Ecto neural progenitor cell (in vitro differentiated cells): ENCODE measurements at places on chromosomes 16 and 17.

DNA sequence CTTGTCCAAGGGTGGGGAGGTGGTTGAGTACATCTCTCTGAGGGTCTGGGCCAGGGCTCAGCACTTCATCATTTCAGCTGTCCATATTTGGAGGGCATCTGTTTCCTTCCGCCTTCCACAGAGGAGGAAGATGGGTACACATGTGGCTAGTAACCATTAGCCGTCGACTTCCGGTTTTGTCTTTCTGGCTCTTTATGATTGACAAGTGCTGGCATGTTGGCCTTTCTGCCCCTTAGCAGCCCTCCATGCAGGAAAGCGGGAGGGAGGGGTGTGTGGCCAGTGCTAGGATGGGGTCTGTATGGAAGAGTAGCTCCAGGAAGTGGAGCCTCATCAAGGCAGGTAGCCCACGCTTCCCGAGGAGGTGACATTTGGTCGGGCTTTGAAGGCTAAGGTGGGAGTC is 69.6 kb downstream of the RAI1 start:
- DNase-seq = no peak

- DNase-seq = no peak
Measured at GRCh38 chr16:11585460-11586377, 1.0 kb downstream of the LITAF start.

- DNase-seq = no peak
Measured at GRCh38 chr17:68577497-68577821, 23.7 kb downstream of the FAM20A start.

DNA sequence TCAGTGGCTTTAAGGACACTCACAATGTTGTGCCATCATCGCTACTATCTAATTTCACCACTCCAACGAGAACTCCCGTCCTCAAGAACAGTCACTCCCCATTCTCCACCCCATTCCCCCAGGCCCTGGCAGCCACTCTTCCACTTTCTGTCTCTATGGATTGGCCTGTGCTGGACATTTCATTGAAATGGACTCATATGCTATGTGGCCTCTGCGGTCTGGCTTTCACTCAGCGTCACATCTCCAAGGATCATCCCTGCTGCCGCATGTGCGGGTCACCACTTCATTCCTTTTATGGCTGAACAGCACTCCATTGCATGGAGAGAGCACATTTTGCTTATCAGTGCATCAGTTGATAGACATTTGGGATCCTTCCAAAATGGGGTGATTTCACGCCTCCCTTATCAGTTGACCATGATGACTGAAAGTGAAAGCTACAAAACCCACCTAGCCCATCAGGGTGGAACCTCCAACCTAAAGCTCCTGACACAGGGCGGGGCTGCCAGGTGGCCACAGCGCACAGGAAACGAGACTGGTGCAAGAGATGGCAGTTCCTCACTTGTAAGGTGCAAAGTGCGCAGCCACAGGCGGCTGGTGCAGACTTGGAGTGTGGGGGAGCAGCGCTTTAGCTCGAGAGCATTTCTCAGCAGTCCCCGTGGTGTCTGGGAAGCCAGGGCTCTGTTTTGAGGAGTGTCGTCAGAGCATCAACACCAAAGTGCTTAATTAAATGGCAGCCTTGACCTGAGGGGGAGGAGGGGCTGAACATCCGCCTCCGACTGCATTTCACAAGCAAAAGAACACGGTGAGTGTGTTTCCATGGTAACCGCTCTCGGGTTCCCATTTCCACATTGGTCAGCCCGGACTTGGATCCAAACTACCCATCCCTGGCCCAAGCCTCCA is 23.8 kb downstream of the COTL1 start:
- DNase-seq = no peak

DNA sequence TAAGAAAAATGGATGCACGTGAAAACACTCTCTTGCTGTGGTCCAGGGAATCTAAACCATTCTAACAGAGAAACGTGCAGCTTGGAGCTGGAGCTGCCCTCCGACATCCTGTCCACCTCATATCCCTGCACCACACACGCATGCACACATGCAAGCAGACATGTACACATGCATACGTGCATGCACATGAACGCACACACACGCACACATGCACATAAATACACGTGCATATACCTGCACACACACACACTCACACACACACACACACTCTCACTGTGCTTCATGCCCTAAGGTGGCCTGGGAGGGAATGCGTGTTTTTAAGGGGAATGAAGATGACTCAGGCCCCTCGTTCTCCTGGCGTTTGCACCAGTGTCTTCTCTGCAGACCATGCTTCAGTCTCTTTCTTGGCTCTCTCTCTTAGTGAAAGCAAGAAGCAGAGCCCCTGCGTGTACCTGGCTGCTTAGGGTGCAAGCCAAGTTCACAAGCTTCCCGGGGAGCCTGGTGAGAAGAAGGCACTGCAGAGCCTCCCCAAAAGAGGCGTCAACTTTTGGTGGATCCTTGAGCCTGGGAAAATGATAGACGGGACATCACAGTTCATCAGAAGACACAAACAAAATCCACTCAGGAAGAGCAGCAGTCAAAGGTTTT is 72.8 kb downstream of the GOSR1 start:
- no peak for DNase-seq

DNA sequence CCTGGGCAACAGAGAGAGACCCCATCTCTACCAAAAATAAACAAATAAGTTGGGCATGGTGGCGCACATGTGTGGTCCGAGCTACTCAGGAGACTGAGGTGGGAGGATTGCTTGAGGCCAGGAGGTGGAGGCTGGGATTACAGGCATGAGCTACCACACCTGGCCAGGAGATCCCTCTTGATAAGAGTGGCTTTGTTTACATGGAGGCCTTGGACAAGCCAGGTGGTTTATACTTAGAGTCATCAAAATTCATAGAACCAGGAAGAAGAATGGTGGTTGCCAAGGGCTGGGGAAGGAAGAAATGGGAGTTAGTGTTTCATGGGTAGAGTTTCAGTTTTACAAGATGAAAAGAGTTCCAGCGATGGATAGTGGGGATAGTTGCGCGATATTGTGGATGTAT is 8.8 kb upstream of the ZFP1 start:
- no peak for DNase-seq

DNA sequence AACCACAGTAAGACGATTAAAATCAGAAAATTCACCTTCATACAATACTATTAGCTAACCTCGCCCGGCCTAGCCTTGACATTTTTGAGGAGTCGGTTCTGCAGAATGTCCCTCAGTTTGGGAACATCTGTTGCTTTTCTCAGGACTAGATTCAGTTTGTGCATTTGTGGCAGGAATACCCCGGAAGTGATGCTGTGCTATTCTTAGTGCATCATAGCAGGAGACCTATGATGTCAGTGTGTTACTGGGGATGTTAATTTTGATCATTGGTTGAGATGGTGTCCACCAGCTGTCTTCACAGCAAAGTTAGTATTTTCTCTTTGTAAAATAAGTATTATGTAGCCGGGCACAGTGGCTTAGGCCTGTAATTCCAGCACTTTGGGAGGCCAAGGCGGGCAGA is 21.5 kb upstream of the HELZ start:
- no peak for DNase-seq

GRCh38 chr17:373613-374230 is 21.1 kb upstream of the RPH3AL start:
- no peak for DNase-seq

GRCh38 chr17:44220213-44221083 is 973 bp upstream of the UBTF start:
- DNase-seq = peak; percentile 76

DNA sequence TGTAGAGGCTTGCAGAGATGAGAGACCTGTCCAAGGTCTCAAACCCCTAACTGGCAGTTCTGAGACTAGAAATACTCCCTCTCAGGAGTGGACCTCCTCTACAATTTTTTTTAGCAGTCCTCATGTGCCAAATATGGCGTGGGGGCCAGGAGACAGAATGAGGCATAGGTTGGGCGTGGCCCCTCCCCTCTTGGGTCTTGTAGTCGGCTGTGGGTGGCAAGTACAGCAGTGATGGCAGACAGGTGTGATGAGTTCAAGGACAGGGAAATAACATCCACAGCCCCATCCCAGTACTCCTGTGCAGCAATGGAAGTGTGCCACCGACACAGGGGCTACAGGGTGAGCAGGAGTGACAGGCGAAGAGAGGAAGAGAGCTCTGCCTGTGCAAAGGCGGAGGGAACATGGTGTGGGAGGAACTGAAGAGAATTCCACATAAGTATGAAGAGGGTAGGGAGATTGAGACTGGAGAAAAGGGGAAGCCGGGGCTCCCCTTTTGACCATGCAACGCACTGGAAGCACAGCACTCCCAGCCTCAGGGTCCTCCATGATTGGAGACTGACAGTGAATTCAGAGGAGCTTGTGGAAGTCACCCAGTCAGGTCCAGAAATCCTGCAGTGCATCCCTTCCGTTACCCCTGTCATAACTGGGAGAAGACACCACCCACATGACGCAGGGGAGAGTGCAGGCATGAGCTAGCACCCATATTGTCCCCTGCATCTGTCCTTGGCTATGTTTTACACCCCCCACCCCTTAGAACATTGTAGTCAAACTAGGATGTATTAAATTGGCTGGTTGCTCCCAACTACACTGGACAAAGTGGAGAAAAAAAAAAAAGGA is 14.8 kb upstream of the CETP start:
- DNase-seq = no peak

DNA sequence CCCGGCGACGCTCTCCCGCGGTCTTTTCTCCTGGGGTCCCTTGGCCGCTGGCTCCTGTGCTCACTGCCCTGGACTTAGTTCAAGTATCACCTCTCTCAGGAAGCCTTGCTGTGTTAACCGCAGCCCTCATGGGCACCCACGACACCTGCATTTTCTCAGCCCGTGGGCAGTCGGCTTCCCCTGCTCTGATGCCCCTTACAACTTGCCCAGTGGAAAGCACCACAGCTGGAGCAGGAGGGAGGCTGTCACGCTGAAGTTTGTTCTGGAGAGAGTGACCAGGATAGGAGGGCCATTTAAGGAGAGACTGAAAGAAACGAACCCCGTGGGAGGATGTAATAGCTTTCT is 395 bp downstream of the STXBP4 start:
- DNase-seq = no peak

DNA sequence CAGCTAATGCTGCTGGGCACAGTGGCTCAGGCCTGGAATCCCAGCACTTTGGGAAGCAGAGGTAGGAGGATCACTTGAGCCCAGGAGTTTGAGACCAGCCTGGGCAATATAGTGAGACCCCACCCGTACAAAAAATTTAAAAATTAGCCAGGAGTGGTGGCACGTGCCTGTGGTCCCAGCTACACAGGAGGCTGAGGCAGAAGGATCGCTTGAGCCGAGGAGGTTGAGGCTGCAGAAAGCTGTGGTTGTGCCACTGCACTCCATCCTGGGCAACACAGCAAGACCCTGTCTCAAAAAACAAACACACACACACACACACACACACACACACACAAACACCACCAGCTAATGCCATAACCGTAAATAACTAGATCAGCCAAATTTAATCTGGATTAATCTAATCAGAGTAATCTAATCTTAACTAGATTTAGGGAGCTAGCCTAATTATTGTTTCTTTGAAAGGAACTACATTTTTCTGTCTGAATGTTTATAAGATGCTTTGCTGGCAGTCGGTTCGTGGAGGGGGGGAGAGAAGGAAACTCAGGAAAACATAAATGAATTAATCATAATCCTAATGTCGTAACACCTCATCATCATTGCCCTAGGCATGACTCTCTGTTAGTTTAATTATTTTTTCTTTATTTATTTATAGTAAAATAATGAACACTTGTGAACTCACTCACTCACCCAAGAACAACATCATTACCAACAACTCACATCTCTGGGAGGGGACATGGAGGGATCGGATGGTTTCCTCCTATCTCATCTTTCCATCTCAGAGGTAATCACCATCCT is 12.5 kb upstream of the RBBP6 start:
- no peak for DNase-seq

DNA sequence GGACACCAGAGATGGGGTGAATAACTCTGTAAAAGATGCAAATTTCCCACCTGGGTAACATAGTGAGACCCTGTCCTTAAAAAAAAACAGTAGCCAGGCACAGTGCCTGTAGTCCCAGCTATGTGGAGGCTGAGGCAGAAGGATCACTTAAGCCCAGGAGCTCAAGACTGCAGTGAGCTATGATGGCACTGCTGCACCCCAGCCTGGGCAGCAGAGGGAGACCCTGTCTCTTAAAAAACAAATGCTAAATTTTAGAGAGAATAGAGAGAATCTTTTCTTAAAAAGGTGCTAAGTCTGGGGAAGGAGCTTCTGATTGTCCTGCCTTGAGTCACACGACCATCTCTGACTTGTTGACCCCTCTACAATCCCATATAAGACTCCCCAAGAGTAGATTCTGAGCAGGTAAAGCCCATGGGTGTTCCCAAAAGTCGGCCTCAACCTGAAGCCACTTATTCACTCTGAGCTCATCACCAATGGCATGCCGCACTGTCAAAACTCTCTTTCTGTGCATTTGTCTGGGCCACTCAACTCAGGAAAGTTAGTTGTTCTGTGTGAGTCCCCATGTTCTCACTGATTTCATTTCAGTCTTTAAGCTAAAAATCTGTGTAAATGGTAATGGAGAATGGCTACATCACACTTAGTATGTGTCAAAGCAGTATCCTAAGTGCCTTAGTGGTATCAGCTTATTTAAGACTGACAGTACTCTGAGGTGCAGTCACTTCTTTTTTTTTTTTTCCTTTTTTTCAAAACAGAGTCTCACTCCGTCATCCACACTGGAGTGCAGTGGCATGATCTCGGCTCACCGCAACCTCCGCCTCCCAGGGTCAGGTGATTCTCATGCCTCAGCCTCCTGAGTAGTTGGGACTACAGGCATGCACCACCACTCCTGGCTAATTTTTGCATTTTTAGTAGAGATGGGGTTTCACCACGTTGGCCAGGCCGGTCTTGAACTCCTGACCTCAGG is 41.6 kb downstream of the PRKCB start:
- DNase-seq = no peak

- DNase-seq = no peak
Measured at GRCh38 chr16:29314292-29314934, 92.1 kb downstream of the NPIPB11 start.

DNA sequence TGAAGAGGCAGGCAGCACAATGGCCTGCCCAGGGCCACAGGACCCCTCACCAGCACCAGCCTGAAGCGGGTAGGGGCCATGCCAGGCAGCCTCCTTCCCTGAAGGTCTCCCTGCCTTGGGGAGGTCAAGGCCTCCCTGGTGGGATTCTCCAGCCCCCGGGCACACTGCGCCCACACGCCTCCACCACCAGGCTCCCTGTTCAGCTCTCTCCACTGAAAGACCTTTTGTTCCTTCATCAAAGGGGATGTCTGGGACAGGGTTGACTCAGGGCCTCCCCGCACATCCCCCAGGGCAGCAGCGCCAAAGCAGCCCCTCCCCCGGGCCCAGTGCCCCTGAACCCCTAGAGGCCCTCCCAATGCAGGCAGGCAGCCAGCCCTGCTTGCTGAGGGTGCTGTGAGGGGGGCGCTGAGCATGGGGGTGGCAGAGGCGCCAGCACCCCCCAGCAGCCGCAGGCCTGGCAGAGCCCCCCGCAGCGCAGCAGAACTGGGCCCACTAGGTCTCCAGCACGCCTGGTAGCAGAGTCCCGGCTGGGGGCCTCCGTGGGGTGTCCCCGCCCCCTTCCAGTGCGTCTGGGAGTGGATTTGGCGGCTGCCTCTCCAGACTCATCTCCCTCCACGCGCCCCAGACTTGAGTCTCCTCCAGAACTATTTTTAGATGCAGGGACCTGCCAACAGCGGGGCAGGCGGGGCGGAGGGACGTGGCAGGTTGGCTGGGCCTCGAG is 13.1 kb downstream of the BCAR1 start:
- DNase-seq = no peak

GRCh38 chr17:27239046-27239445 is 54.9 kb upstream of the WSB1 start:
- DNase-seq = no peak
